ENCODE measurements at places on chromosomes 1 and 21. TPM values are rescaled to one million over a fixed set of nuclear protein-coding genes. Genes with fewer than 3 reads are reported as not detected.

LCE2A gene
- 0.33 TPM for total RNA-seq

PLA2G5 gene
- 9.8 TPM for total RNA-seq

RERE gene
- 45.7 TPM for total RNA-seq

EPHB2 gene
- total RNA-seq, result 12.3 TPM

S100B gene
- not detected for total RNA-seq

Data from fibroblast of lung (primary cell).